Epithelial cell of prostate (primary cell): ENCODE measurements at places on chromosomes 12 and 14.
A peak's percentile ranks its signal among the peaks of the same experiment; 100 is the strongest.

GRCh38 chr14:81811705-81812269 lies 278.1 kb upstream of the SEL1L start:
- no peak for DNase-seq

DNA sequence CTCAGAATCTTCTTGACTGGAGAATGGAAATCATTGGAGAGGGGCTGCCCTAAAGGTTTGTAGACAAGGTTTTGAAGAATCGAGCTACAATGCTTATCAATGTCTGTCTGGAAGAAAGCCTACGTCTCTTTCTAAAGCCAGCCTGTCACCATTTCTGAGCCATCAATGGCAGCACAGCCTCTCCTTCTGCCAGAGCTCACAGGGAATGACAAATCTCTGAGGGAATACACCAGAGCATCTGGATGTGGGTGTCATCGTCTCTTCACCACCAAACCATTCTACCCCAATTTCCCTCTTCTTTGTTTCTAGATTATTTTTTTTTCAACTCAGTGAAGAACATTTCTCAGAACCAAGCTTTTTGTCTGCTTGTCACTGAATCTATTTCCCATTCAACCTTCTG lies 349.7 kb downstream of the EMP1 start:
- DNase-seq, result no peak

- no peak for DNase-seq
Measured at GRCh38 chr12:49584591-49584990, 16.6 kb upstream of the MCRS1 start.

DNA sequence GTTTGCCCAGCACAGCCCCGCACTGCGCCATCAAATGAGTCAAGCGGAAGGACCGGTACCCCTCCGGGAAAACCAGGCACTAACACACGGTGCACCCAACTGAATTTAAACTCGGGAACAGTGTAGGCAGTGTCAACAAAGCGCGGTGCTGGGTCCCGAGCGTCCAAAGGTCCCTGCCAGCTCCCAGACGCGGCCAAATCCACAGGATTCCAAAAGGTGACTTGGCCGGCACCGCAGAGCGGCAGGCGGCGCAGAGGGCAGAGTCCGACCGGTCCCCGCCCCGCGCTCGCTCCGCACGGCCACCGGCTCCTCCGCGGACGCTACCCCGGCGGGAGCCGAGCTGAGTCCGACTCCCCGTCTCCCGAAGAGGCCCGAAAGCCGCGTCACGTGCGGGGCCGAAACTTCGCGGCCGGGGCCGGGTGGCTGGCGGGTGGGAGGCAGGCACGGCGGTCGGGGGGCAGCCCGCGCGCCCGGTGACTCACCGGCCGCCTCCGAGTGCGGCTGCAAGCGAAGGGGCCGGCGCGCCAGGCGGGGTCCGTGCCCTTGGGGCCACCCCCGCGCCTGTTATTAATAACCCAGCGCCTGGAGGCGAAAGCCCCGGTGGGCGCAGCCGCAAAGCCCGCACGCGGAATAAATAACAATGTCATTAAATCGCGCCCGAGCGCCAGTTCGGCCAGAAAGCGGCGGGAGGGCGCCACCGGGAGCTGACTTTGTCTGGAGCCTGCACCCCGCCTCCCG lies 863 bp downstream of the DENND5B start:
- DNase-seq, result no peak

DNA sequence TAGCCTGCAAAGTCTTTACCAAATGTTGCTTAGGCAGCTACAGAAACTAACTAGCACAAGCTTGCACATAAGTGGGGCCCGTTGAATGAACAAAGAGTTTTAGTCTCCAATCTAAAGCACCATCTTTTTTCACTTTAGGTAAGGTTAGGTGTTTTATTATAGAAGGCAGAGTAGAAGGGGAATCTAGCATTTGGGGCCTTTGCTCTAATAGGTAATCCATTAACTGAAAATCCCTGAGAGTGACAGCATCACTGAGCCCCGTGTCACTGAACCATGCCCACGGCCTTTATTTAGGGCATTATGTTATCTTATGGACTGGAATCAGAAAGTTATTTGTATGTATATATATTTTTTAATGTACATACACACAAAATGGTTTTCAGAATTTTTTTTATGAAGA lies 25.1 kb downstream of the CPNE8 start:
- DNase-seq, result no peak

GRCh38 chr14:40899435-40899834 lies 707.2 kb upstream of the LRFN5 start:
- no peak for DNase-seq

DNA sequence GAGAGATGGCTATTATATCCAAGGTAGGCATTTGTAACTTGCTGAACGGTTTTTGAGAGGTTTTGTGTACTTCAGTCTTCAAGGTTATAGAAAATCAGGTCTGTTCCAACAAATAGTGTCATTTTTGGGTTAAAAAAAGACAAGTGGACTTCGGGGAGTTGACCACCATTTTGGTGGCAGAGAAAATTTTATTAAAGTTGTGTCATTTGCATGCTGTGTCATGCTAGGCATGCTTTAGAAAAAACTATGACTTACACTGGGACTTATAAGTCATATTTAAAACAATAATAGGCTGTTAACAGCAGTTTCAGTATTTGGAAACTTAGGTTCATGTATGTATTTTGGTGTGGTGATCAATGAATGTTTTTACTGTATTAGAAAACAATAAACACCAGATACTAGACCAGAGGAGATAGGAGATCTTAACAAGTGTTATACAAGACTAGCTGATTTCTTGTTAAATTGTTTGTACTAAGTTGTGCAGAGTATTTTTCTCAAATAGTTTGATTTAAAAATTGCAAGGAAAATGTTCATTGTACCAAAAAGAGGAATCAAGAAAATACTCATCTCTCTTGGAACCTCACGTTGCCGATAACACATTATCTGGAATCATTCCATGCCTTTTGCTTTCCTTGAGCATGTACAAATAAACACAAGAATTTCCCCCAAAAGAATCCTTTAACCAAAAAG lies 1.4 kb downstream of the RAN start:
- DNase-seq, result no peak

DNA sequence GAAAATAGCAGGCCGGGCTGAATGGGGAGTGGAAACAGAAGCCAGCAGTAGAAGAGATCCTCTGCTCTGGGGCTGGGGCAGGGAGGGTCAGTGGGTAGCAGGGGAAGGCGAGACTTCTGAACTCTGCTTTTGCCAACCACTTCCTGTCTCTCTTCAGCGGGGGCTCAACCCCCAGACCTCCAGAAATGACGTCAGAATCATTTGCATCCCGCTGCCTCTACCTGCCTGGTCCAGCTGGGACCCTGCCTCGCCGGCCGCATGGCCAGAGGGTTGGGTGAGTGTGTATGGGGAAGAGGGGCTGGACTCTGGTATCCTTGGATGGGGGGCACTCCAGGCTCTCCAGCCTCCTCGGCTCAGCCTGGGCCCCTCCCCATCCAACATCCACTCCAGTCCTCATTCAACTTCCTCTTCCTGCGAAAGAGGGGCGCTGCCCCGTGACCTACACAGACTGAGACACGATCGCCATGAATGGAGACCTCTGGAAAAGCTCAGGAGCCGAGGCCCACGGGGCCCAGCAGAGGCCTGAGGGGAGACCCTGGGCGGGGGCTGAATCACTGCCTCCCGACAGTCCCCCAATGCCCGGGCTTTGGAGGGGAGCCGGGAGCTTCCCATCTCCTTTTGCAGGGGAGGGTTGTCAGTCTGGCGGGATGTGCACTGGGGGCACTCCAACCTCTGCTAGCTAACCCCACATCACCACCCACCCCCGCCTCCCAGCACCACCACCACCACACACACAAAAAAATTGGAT lies 458 bp upstream of the HOXC4 start:
- DNase-seq, result no peak

- no peak for DNase-seq
Measured at GRCh38 chr12:8629486-8630033, 16.9 kb upstream of the AICDA start.

DNA sequence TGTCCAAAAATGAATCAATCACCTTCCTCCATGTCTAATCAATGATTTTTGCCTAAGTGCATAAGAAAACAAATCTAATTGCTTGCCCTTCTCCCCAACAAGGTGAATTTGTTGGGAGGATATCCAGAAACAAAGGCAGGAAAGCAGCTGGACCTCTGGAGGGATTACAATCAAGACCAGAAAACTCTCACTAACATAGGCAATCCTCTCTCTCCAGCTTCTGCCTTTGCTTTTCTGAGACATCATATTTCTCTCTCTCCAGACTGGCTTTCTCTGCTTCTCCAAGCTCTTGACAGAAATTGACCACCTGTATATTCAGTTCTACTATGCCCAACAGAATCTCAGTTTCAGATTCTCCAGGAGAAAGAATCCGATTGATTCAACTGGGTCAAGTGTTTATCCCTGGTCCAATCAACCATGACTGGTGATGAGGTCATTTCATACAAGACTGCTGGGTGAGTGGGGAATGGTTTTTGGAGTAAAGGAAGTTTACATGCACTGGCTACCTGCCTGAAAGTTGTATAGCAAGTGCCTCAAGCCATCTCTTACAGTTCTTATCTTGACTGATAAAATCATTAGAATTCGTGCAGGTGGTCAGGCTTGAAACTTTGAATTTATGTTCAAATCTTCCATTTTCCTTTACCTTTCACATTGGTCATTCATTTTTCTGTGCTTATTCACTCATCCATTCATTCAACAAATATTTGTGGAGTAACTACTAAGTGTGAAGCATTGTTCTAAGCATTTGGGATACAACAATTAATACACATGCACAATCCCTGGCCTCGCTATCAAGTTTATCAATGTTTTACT lies 22.2 kb upstream of the CFAP54 start:
- DNase-seq, result no peak

GRCh38 chr14:99506276-99506675 lies 25.1 kb downstream of the CCNK start:
- DNase-seq, result no peak

- peak; percentile 49 for DNase-seq
Measured at GRCh38 chr12:116525418-116526001, 33.7 kb upstream of the MAP1LC3B2 start.

GRCh38 chr14:91380123-91380522 lies 37.5 kb downstream of the CCDC88C start:
- DNase-seq, result no peak

- no peak for DNase-seq
Measured at GRCh38 chr14:35826952-35827416, 846 bp downstream of the BRMS1L start.

DNA sequence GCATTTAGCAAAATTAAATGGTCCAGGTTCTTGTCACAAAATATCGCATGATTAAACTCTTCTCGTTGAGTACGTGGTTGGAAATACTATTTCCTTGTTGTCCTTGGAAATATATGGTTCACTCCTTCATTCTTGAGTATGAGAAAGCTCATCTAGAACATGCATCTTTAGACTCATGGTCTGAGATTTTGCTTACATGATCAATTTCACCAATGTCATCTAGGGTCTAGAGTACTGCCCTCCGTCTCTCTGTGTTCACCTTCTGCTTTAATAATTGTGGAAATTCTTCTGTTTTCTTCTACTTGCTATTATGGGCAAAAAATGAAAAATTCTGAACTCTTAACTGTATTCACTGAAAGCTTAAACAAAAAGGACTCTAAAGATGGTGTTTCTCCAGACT lies 25.9 kb downstream of the MBIP start:
- DNase-seq, result no peak

DNA sequence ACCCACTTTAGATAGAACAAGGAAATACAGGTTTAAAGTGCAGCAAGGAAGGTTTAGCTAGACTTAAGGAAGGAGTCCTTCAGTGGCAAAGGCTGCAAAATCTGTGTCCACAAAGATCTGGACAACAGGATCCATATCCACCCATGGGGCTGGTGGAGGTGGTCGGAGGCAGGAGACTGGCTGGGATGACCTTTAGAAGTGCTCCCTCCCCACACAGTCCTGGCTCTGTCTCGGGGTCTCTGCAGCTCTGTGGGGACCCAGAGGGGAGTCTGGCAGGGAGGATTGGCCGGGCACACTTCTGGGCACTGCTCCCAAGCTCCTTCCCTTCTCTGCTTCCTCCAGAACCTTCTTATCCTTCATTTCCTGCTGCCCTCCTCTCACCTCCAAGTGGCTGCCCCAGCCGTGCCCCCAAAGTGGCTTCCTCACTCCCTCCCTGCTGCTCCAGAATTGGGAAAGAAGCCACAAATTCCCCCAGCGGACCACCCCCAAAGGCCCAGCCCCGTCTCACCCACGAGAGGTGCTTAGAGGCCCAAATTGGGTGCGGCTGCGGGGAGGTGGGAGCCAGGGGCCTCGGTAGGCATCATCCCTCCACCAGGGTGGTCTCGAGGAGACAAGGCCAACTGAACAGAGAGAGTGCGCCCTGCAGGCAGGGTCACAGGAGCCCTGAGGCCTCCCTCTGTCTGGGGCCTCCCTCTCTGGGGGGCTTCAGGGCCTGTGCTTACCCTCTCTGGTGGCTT lies 21.9 kb upstream of the PGF start:
- no peak for DNase-seq

DNA sequence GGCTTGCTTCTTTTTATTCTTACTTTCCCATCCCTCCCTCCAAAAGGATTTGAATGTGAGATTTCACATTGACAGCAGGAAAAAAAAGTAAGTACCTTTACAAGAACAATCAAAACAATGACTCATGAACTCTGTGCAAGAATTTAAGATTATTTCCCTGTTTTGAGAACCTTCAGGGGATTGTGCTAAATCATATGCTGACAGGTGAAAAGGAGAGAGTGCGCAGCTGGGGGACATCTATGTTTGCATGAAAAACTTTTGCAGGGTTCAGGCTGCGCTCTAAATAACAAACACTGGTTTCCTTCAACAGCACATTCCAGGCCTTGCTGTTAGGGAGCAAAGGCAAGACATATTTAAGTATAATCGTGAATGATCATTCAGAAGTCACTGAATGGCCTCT lies 27.3 kb downstream of the RERG start:
- DNase-seq, result no peak

DNA sequence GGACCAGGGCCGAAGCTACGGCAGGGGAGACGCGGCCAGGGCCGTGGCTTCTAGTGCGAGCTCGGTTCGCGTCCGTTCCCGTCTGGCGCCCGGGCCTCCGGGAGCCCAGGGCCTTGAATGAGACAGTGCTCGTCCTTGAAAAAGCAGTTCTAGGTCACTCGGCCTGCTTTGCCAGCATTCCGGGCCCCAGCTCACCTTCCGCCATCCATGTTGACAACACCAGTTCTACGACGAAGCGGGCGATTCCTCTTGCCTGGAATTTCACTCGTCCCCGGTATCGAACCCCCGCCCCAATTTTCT lies 4.5 kb downstream of the OR10AD1 start:
- DNase-seq, result no peak
